ENCODE measurements at places on chromosomes 2 and 18. TPM values are rescaled to one million over a fixed set of nuclear protein-coding genes. Genes with fewer than 3 reads are reported as not detected.

GRCh38 chr2:206345606-206346005 lies 71.1 kb downstream of the ZDBF2 start:
- no peak for DNase-seq

DNA sequence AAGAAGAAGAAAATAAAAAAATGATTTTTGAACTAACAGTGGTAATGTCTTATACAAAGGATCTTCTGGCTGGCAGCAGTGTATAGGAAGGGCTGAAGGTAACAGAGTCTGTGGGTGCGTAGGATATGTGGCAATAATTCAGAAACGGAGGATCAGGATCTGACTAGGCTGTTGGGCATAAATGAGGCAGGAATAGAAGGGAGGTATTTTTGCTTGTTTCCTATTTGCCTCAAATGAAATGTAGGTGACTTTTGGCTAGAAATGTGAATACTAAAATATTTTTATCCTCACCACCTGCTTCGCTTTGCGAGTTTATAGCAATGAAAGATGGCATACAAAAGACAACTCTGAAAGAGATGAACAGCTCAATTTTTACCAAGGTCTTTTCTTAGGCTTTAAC lies 1086.1 kb upstream of the CELF4 start:
- DNase-seq, result no peak

The TSPYL6 gene
- total RNA-seq, result not detected

The RNF144A gene
- total RNA-seq, result 15.4 TPM

Measured in mucosa of gallbladder (tissue), 1 donor.